Astrocyte (in vitro differentiated cells and primary cell): ENCODE measurements at places on chromosomes 1 and 21. TPM values are rescaled to one million over a fixed set of nuclear protein-coding genes. Genes with fewer than 3 reads are reported as not detected.

GRCh38 chr1:159282118-159282517 lies 20.0 kb upstream of the FCER1A start:
- H3K4me1 ChIP-seq, result no peaks in the 10 kb centered on the region
- no peaks in the 10 kb centered on the region for H3K27me3 ChIP-seq
- no peaks in the 10 kb centered on the region for H3K36me3 ChIP-seq
- H3K4me3 ChIP-seq, result no peak overlapping the region
- no peak for DNase-seq

GRCh38 chr1:184755226-184756065 lies 788 bp upstream of the EDEM3 start:
- DNase-seq, result peak; percentile 50
- H3K27me3 ChIP-seq, result no peaks in the 10 kb centered on the region
- H3K4me1 ChIP-seq, result peaks cover 11% of the 10 kb centered on the region

DNA sequence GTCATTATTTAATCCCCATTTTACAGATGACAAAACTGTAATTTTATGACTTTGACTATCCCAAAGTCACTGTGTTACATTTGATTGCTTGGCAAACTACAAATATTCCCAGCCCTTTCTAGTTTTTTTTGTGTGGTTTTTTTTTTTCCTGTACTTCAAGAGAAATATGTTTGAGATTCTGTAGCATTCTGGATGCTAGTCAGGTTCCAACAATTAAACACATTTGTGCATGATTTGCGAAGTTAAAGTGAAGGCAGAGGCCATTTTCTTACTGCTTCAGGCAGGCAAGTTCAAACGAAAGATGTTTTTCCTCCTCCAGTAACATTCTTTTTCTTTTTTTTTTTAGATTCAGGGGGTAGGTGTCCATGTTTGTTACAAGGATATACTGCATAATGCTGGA lies 107.9 kb upstream of the SERTAD4 start:
- H3K27me3 ChIP-seq, result no peaks in the 10 kb centered on the region
- no peak overlapping the region for H3K4me3 ChIP-seq
- H3K4me1 ChIP-seq, result peaks cover 15% of the 10 kb centered on the region

The ZNHIT6 gene
- 29.6 and 34.9 TPM in 2 replicates for total RNA-seq

DNA sequence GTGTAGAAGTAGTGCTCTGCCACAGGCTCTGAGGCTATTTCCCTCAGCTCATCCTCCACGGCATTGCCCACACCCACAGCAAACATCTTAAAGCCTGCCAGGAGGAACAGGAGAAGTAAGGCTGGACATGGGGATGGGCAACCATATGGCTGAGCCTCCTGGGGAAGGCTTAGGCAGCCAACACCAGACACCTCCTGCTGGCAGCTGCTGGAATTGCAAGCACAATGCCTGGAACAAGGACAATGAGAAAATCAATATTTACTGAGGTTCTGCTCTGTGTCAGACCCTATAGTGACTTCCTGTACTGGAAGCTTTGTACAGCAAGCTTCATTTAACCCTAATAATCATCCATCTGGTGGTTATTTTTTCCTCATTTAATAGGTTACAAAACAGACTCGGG lies 8.2 kb downstream of the MATN1 start:
- no peak overlapping the region for H3K27ac ChIP-seq
- DNase-seq, result no peak
- H3K27me3 ChIP-seq, result peaks cover 18% of the 10 kb centered on the region
- H3K36me3 ChIP-seq, result no peaks in the 10 kb centered on the region
- H3K4me1 ChIP-seq, result peaks cover 6% of the 10 kb centered on the region

DNA sequence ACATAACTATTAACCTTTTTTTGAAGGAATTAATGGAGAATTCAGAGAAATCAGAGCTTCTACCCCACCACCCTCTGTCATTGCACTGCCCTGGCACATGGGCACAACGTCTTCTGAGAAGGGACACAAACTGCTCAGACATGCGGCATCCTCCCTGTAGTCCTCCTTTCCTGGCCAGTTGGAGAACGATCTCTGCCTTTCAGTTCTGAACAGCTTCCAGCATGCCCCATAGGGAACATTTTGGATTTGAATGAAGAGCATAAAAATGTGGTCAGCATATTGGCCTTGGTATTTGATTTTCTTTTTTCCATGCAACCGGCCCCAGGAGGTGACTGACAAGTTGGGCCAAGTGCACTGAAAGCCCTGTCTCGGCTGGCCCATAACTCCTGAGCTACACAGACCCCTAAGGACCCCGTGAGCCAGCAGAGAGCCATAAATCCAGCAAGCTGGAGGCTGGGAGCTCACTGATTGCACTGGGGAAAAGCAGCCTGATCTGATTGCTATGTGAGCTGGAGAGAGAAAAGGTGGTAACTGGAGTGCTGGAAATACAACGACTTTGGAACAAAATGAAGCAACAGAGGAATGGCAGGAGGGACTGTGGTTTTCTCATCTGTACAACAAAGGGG lies 10.9 kb upstream of the BLACAT1 start:
- no peak overlapping the region for H3K27ac ChIP-seq
- no peak for DNase-seq
- no peaks in the 10 kb centered on the region for H3K36me3 ChIP-seq
- no peaks in the 10 kb centered on the region for H3K4me1 ChIP-seq

DNA sequence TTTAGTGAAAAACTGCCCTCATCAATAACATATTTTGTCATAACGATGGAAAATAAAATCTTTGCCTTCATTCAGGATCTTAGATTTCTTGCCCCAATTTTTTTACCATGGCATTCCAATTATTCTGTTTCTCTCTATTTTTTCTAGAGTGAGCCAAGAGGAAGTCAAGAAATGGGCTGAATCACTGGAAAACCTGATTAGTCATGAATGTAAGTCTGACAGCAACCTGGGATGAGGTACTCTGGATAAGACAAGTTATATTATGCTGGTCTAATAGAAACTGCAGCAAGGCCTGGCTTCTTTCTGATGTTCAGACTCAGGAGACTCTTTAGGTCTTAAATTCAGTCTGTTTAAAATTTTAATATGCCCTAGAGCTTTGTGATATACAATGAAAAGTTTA lies 3.5 kb downstream of the RGS4 start:
- peak overlapping the region; percentile 87 for H3K4me3 ChIP-seq
- H3K27ac ChIP-seq, result peak overlapping the region; percentile 72
- H3K4me1 ChIP-seq, result peaks cover 29% of the 10 kb centered on the region
- H3K36me3 ChIP-seq, result peaks cover 44% of the 10 kb centered on the region

GRCh38 chr1:166999075-166999474 lies 10.0 kb downstream of the MAEL start:
- no peak overlapping the region for H3K27ac ChIP-seq
- no peaks in the 10 kb centered on the region for H3K27me3 ChIP-seq
- H3K4me1 ChIP-seq, result no peaks in the 10 kb centered on the region

- H3K4me3 ChIP-seq, result peak overlapping the region; percentile 54
- no peaks in the 10 kb centered on the region for H3K36me3 ChIP-seq
- peaks cover 46% of the 10 kb centered on the region for H3K4me1 ChIP-seq
Observed at GRCh38 chr21:36430841-36431240, 45.6 kb downstream of the CHAF1B start.

The CAMTA1 gene
- 69.2 and 77.6 TPM in 2 replicates for total RNA-seq

DNA sequence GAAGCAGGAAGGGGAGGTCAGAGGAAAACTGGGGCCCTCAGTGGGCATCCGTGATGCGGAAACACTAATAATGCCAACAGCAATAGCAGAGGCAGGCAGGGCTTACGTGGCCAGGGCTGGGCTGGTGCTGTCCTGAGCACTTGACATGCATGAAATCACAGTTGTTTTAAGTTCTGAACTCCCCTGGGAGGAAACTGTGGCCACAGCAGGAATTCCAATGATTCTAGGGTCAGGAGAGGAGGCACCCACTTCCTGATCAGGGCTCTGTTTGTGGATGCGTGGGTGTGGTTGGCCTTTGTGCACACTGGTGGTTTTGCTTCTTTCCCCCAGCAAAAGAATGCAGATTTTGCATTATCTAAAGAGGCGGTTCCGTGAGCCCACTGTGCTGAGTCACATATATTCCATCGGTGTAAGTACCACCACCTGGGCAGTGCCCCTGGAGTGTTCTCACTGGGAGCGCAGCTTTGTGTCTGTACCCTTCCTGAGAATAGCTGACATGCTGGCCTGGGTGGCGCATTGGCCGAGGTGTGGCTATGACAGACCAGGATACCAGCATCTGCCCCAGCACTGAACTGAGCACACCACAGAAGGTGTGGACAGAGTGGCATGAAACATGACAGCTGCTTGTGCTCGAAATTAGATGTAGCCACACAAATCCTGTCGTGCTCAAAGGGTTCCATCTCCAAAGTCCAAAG lies 71.0 kb downstream of the PDE9A start:
- H3K27ac ChIP-seq, result no peak overlapping the region
- H3K27me3 ChIP-seq, result peaks cover 25% of the 10 kb centered on the region
- H3K4me3 ChIP-seq, result no peak overlapping the region
- no peaks in the 10 kb centered on the region for H3K36me3 ChIP-seq
- H3K4me1 ChIP-seq, result peaks cover 24% of the 10 kb centered on the region

GRCh38 chr1:18300376-18300775 lies 180.4 kb upstream of the KLHDC7A start:
- H3K4me3 ChIP-seq, result no peak overlapping the region
- H3K27ac ChIP-seq, result no peak overlapping the region
- no peaks in the 10 kb centered on the region for H3K27me3 ChIP-seq
- H3K36me3 ChIP-seq, result no peaks in the 10 kb centered on the region

The ADAMTS1 gene
- 139 and 141 TPM in 2 replicates for total RNA-seq

DNA sequence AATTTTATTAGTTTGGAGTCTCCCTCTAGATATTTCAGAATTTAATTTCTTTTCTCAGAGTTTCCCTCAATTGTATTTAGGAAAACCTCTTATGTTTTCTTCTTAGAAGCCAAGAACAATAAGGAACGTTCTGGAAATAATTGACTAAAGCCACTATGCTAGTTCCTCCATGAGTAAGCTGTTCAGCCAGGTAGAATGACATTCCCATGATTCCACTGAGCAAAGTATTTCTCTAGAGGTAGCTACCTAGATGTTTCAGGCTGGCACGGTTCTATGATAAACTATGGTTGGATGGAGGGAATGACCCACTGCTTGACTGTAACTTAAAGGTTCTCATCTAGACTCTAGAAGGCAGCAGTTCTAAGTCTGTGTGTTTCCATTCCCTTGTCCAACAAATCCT lies 62.4 kb downstream of the CLDN17 start:
- H3K27ac ChIP-seq, result no peak overlapping the region
- H3K4me3 ChIP-seq, result no peak overlapping the region
- no peaks in the 10 kb centered on the region for H3K4me1 ChIP-seq
- H3K27me3 ChIP-seq, result no peaks in the 10 kb centered on the region

DNA sequence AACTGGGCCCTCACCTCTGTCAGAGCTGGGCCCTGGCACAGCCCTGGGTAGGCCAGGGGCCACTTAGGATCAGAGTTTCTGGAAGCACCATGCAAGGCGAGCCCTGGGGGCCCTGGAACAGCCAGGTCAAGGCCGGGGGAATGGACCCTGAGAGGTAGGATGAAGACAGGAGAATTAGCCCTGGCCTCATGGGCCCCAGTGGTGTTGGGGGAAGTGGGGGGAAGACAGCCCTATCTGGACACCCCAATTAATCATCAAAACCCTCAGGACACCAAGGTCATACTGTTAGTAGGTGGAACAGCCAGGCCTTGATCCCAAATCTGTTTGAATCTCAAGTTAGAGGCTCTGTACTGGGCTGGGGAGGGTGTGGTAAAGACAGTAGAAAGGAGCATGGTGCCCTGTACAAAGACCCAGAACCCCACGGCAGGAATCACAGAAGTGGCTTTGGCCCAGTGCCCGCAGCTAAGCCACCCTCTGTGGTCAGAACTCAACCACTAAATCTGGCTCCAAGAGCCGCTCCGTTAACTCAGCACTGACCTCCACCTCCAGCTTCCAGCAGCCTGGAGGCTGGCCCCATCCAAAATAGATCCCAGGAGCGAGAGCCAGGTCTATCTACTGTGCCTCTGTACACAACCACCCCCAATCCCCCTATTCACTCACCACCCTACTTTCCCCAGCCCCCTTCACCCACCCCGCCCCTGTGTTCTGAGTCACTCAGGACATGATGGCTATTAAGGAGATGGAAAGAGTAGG lies 14.0 kb upstream of the TRIM63 start:
- peaks cover 24% of the 10 kb centered on the region for H3K27me3 ChIP-seq
- DNase-seq, result no peak
- H3K27ac ChIP-seq, result no peak overlapping the region
- H3K36me3 ChIP-seq, result no peaks in the 10 kb centered on the region
- no peak overlapping the region for H3K4me3 ChIP-seq

- H3K27me3 ChIP-seq, result peaks cover 2% of the 10 kb centered on the region
- no peaks in the 10 kb centered on the region for H3K4me1 ChIP-seq
- H3K27ac ChIP-seq, result no peak overlapping the region
Observed at GRCh38 chr1:14608308-14608707, 9.8 kb downstream of the KAZN start.

DNA sequence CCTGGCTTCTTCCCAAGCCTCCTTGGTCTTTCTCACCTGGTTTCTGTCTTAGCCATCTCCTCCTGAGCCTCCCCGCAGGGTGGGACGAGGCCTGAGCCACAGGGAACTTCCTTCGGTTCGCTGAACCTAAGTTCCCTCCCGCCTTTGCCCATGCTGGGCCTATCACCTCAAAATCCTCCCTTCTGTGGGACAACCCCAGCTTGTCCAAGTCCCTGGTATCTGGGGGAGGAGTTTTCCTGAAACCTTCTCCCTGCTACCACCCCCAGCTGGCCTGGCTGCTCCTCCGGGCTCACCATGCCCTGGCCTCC lies 27.7 kb upstream of the VPS13D start:
- H3K27ac ChIP-seq, result no peak overlapping the region
- H3K4me3 ChIP-seq, result no peak overlapping the region
- H3K27me3 ChIP-seq, result peaks cover 6% of the 10 kb centered on the region
- H3K4me1 ChIP-seq, result no peaks in the 10 kb centered on the region
